ENCODE measurements at places on chromosomes 2 and 18.

- DNase-seq: no peak
Observed at GRCh38 chr2:214577769-214578168, 166.9 kb downstream of the VWC2L start.

- DNase-seq: no peak
Observed at GRCh38 chr2:135030826-135031225, 16.4 kb downstream of the MAP3K19 start.

DNA sequence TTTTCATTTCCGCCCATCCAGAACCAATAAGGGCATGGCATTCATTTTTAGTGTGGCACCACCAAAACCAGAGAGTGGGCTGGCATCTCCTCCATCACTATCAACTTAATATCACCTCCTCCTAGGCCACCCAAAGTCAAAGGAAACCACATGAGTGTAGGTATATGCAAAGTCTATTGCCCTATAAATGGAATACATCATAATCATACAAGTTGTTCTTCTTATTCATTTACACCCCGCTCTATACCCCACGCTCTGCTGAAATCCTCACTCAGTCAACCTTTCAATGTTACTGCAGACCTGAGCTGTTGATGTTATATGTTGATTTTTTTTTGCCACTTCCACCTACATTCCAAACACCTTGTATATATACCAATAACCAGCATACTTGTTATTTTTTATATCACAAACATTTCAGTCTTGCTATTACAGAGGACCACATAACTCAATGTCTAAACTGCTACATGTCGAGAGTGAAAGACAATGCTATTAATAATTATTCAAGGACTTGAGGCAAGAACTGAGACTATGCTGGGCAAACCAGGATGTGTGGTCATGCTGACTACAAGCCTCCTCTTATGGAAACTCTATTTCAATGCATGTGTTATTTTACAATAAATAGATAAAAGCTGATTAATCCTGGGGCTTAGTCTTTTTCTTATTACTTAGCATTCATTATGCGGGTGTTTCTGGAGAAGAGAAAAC is 466.5 kb upstream of the ID2 start:
- no peak for DNase-seq

DNA sequence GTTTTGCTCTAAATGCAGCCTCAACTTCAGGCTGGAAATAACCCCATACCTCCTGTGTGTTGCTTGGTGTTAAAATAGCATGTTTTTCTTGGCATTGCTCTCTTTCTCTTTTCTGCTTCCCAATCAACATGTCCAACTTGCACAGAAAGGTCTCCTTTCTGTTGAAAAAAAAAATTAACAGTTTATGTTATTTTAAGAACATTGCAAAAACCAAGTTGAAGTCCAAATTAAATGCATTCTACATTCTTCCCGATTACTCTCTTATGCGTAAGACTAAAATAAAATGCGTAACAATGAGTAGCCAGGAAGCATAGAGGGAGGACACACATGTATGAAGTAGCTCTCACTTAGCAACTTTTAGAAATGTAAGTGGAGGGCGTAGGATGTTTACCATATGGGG is 1406.1 kb upstream of the NXPH2 start:
- DNase-seq: no peak

GRCh38 chr2:203683932-203684556 is 22.4 kb upstream of the CD28 start:
- no peak for DNase-seq

DNA sequence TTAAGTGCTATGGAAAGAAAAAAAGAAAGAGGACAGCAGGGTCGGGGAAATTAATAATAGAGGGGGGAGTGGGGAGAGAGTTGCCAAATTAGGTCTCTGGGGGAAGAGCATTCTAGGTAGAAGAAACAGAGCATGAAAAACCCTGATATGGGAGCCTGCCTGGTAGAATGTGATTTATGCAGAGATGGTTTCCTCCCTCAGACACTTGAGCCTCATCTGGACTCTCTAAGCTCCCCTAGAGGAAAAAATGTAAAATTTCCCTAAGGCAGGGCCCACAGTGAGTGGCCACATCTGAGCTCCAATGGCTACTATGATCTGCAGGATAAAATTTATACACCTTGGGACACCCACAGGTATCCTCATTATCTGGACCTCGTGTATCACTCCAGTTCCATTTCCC is 20.6 kb upstream of the EPAS1 start:
- no peak for DNase-seq

- no peak for DNase-seq
Observed at GRCh38 chr2:223697316-223697891, 95.2 kb upstream of the SCG2 start.

DNA sequence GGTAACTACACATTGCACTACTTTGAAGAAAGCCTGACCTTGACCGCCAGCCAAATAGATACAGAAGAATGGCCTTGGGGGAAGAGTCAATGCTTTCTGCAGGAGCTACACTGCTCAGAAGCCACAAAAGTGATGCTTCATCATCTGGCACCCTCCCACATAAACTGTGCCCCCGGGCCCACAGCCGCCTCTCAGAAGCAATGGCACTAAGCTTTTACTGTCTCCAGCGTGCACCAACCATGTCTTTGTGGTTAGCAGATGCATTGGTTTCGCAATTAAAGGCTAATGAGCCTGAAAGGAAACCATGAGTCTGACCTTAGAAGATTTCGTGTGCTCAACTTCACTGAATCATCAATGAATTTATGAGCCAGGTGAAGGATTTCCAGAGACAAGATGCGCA is 209.4 kb upstream of the TRIB2 start:
- DNase-seq: peak; percentile 79

DNA sequence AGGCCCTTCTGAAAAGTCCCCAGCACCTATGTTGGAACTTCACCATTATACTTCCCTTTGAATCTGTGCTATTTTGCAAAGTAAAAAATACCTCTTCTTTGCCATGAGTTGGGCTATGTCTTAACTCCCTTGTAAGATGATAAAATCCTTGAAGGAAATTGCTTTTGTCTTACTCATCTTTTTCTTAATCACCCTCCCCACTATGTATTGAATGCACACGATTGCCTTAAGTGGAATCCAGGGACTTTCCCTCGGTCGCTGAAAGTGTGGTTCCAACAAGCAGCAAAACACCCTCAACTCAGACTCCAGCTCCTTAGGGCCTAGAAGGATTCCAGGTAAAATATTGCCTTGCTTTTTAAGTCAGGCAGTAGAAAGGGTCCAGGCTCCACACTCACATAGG is 173.2 kb upstream of the ARL4C start:
- no peak for DNase-seq

- no peak for DNase-seq
Observed at GRCh38 chr2:170145191-170145590, 32.8 kb upstream of the MYO3B start.

DNA sequence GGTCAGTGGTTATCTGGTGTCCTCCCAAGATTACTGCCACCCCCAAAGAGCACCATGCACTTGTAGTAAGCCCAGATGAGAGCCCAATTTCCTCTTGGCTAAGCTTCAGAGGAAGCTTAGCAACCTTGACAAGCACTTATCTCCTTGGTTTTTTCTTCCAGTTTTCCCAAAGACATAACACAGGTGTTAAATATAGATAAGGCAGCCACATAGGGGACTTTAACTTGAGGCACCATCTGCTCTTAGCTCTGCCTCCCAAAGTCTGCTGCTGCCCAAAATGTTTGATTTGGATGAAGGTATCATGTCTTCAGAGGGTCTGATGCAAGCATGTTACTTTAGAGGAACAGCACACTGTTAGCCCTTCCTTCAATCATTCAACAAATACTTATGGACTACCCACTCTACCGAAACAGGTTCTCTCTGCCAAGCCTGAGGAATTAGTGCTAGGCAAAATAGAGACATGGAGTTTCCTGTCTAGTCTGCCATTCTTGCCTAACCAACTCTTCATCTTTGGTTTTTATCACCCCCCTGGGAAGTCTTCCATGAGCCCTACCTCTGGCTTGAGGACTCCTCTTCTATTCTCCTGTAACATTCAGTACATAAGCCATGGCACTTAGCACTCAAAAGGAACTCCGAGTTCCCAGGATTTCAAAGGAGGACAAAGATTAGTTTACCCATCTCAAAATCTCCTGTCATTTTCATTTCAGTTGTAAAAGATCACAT is 73.7 kb downstream of the SP3 start:
- no peak for DNase-seq

DNA sequence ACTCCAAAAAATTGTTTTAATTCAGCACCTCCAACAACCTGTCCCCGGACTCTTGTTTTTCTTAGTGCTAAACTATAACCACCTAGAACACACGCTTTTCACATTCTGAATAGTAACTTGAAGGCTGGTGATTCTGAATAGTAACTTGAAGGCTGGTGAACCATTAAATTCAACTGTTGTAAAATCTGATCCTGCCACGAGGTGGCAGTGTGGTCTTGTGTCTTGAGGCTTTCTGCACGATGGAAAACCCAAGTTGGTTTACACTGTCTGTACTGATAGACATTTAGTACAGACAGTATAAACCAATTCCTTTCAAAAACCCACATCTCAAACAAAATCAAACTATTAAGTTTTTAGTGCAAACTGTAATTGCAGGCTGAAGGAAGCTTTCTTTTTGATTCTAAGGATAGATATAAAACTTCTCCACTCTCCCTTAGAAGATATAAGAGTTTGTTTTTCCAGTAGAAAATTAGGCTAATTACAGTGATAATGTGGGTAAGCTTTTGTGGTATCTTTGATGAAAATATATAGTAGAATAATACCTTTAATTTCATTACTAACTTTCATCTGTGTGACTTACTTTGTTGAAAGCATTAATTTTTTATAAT is 57.6 kb downstream of the VAPA start:
- peak; percentile 71 for DNase-seq

DNA sequence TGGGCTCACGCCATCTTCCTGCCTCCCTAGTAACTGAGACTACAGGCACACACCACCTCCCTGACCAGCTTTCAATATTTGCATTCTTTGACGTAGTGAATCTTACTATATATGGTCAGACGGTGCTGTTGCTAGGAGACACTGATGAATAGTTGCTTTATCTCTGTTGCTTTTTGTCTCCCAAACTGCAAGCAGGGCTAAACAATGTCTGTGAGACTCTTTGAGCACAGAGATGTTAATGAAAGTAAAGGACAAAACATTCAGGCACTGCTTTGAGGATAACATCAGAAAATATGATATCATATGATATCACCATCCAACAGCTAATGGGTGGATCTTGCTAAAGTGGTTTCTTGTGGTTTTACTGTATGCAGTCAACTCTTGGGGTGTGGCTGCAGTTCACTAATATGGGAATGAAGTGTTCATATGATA is 43.0 kb downstream of the EMILIN2 start:
- peak; percentile 72 for DNase-seq

GRCh38 chr2:104547221-104547620 is 306.7 kb upstream of the POU3F3 start:
- no peak for DNase-seq

- DNase-seq: no peak
Observed at GRCh38 chr2:102483086-102483485, 10.1 kb downstream of the SLC9A4 start.

- DNase-seq: no peak
Observed at GRCh38 chr2:5236249-5236648, 455.9 kb upstream of the SOX11 start.

DNA sequence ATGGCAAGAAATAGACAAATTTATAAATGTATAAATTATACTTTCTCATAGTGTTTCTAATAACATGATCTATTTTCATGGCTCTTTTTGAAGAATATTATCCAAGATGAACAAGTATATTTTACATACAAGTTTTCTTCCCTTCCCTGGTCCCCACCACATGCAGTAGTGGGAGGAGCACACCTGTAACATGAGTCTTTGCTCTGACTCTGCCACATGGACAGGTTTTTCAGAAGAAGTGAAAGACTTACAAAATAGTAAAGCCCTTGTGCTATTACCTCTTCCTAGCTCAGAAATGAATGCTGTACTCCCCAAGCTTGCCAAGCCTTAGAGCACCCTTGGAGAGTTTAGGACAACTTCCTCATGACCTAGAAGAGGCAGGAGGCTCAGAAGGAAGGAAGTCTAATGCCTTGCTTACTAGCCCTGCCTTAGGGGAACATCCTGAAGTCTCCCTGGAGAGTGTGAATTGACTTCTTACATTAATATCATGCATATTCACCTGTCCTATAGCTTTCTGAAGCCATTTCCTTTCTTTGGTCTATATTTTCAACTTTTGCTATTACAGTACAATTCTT is 18.4 kb downstream of the MXD1 start:
- no peak for DNase-seq

- no peak for DNase-seq
Observed at GRCh38 chr2:172586245-172586891, 30.5 kb downstream of the PDK1 start.

- DNase-seq: no peak
Observed at GRCh38 chr18:62878305-62878704, 163.0 kb downstream of the PHLPP1 start.

Measured in CD4-positive, alpha-beta T cell treated with Interleukin-15 for 4 hours (primary cell).